Sigmoid colon (tissue), 7 donors: ENCODE measurements at places on chromosomes 3 and 15. TPM values are rescaled to one million over a fixed set of nuclear protein-coding genes. Genes with fewer than 3 reads are reported as not detected.

The ADAMTS9 gene
- 1.8 TPM for polyA plus RNA-seq

The MORC1 gene
- polyA plus RNA-seq, result 0.03 TPM

The EXD1 gene
- 0.03 TPM for polyA plus RNA-seq

The CCR3 gene
- not detected for polyA plus RNA-seq

The CHRNB4 gene
- polyA plus RNA-seq, result not detected
